ENCODE measurements at places on chromosomes 1 and 21.
A peak's percentile ranks its signal among the peaks of the same experiment; 100 is the strongest.

DNA sequence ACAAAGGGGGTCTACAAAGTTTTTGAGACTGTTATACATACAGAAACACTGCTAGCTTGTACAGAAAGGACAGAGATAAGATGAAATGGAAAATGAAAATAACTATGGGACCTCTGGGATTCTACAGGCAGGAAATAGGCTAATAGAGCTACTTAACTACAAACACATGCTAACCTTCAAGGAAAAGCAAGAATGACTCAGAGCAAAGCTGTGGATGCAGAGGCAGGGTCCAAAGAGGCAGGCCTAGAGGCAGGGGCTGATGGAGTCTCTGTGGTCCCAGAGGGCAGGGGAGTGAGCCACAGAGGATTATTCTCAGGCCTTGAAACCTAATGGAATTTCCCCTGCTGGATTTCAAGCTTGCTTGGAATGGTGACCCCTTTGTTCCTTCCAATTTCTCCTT, 18.7 kb upstream of the GOLT1A start:
- DNase-seq: no peak

DNA sequence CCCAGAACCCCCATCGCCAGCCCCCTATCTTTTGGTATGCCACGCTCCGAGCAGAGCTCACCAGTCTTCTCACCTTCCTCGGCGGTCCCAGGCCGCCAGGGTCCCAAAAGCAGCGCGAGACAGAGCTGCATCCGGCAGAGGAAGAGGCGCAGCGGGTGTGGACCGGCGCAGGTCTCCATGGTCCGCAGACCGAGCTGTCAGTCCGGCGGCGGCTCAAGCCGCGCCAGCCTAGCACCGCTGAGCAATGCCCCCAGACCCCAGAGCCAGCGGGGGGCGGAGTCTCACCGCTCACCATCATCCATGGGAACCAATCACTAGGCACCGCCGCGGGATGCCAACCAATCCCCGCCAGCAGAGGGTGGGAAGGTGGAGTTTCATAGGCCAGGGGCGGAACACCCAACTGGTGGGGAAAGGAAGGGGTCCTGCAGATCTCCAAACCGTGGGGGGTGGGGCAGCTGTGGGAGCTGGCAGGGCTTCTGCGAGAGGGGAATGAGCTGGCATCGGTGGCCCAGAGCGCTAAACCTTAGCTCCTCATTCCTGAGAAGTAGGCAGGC, at the start of gene EPHA10:
TSS of gene EPHA10 (minus strand) at position 233 of the 554 bp plus-strand sequence. CDS start at position 179, 54 bp downstream.
- no peak for DNase-seq

DNA sequence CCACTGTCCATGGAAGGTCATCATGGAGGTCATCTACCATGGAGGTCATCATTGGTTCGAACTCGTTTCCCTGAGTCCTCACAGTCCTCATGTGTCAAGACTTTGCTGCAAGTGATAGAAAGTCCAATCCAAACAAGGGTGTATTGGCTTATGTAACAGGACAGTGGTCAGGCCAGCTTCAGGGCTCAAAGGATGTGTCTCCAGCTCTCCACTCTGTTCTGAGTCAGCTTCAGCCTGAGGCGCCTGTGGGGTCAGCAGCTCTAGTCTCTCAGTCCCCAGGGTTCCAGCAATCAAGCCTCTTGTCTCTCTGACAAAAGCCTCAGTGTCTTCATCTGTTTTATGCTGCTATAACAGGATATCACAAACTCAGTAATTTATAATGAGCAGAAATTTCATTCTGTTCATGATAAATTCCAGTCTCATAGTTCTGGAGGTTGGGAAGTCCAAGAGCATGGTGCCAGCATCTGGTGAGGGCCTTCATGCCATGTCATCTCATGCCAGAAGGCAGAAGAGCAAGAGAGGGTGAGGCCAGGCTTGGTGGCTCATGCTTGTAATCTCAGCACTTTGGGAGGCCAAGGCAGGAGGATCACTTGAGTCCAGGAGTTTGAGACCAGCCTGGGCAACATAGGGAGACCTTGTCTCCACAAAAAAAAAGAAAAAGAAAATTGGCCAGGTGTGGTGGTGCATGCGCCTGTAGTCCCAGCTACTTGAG, 19.5 kb downstream of the A3GALT2 start:
- DNase-seq: no peak

- peak; percentile 25 for DNase-seq
Measured at GRCh38 chr1:230167419-230167852, 100.4 kb downstream of the GALNT2 start.
